ENCODE measurements at places on chromosomes 2 and 18.

GRCh38 chr18:55402731-55403405 is 185.1 kb downstream of the TCF4 start:
- DNase-seq: no peak

- no peak for DNase-seq
Observed at GRCh38 chr18:12849548-12849947, 34.5 kb downstream of the PTPN2 start.

- DNase-seq: no peak
Observed at GRCh38 chr2:134455426-134455825, 201.6 kb downstream of the MGAT5 start.

DNA sequence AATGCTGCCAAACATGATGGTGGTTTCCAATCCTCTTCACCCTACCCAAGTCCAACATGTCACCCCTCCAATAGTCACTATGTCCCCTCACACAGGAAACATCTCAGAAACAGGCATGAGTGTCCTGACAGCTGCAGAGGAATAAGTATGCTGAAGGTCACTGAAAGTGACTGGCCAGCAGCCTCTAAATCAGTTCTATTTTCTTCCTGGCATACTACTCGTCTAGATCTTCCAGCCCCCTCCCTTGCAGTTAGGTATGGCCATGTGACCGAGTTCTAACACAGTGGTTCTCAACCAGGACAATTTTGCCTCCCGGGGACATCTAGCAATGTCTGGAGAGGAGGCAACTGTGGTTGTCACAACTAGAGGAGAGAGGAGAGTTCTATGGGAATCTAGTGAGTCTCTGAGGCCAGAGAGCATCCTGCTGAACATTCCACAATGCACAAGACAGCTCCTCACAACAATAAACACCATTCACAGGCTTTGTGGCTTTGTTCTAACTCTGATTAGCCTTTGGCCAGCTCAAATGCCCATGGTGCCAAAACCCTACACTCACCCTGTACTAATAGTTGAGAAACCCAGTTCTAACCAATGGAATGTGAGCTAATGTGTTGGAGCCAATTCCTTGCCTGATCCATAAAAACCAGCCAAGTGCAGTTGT is 12.6 kb upstream of the ID2 start:
- DNase-seq: no peak

DNA sequence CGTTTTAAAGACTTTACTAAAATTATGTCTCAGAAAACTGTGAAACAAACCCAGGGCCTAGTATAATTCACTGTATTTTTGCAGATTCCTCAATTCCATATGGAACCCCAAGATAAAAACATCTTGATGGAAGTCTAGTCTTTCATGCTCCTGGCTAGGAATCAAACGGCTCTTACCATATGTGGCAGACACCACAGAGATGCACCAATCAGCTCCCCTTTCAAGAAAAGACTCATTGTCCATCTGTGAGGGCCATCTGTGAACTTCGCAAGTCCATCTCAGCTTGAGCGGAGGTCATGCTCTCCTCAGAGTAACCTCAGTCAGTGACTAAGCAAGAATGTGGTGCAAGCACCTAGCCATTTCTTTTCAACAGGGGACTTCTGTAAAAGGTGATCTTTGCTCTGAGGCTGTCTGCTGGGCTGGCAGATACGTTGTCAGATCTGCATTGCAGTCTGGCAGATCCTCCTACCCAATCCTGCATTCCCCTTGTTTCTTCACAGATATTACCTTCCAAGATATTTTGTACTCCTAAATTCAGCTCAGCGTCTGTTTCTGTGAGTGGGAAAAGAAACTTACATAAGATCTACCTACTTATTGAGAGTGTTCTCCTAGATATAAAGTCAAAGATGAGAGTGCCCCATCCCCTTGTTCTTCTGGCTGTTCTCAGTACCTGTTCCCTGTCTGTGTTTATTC is 419.3 kb downstream of the SPAG16 start:
- DNase-seq: no peak

DNA sequence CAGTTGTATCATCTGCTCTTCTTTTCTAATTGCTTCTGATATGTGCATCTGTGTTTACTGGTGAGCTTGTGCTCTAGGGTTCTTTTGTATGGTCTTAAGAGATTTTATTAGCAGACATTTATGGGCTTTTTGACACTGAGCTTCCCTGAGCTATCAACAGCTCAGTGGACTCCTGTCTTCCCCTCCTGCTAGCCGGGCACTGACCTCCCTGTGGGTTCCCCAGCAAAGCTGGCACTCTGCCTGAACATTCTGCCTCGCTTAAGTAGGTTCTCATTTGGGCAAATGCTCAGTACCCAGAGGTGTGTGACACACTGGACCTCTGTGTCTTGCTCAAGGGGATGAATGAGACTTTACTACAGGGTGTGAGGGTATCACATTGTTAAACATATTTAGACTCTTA is 15.8 kb downstream of the TRAF3IP1 start:
- DNase-seq: no peak

DNA sequence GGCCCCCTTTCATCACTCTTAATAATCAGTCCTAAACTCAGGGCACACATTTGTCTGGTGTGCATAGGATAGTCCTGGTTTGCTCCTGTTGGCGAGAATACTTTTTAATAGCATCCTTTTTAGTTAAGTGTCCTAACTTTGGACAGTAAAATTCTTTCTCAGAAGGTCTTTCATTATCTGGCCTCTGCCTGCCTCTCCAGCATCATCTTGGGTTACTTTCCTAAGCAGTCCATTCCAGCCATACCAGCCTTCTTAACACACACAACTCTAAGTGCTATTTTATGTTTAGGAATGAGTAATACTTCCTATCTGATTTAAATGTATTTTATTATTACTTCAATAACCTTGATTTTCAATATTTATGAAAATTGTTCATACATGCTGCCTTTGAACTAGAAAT is 151.0 kb downstream of the ACOXL start:
- DNase-seq: no peak

GRCh38 chr2:126950504-126950903 is 51.8 kb downstream of the TEX51 start:
- no peak for DNase-seq

- no peak for DNase-seq
Observed at GRCh38 chr2:145753041-145753608, 1233.2 kb upstream of the ZEB2 start.

All from activated effector memory CD4-positive, alpha-beta T cell treated with Interleukin-2 at 50 U/mL for 16 hours (primary cell).